ENCODE measurements at places on chromosomes 5 and 9. TPM values are rescaled to one million over a fixed set of nuclear protein-coding genes. Genes with fewer than 3 reads are reported as not detected.

Gene RUSC2
- total RNA-seq, result 22.6 TPM

Gene ADAMTS13
- total RNA-seq, result 2.8 TPM

Gene MEIKIN
- not detected for total RNA-seq

Gene HAVCR2
- total RNA-seq, result not detected

Gene PKD2L2
- not detected for total RNA-seq

Gene PHF24
- 0.30 TPM for total RNA-seq

Gene GPR21
- total RNA-seq, result 0.97 TPM
